Bone marrow (tissue), 2 donors: ENCODE measurements at places on chromosomes 2 and 18.

DNA sequence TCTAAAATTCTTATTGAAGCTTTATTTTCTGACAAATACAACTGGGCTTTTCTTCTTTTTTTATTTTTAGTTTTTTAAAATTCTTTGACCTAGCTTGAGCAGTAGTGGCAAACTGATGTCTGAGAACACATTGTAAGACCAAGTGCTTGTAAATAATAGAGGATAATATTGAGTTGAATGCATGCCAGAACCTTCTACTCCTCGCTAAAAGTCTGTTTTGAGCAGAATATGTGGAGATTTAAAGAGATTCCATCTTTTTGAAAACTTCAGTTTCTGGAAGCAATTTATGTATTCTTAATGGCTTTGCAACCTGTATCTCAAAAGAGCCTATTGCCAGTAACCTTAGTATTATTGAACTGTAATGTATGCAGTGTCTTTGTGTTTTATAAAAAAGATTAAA, 148.3 kb downstream of the KCNJ3 start:
- DNase-seq = no peak

DNA sequence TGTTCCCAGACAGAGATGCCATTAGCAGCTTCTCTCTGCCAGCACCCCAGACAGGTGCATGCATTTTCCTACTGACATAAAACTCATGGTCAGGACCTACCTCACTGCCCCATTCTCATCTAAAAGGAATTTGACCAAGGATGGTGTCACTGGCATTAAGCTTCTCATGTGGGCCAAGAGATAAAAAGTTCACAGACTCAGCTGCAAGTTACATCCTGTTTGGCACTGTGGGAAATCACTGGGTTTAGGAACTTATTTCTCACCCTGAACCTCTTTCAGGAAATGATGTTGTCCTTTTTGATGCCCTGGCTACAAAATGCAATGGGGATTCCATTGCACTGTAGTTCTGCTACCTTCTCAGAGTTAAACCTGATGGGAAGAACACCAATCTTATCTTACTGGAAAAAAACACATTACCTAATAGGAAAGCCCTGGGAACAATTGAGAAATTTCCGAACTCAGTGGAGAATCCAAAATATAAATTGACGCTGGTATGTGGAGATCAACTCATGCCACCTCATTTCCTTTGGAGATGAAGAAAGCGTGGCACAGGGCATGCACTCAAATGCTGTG, 252.1 kb upstream of the COPS8 start:
- DNase-seq = no peak

GRCh38 chr2:206273905-206274304, 558 bp upstream of the ZDBF2 start:
- no peak for DNase-seq

DNA sequence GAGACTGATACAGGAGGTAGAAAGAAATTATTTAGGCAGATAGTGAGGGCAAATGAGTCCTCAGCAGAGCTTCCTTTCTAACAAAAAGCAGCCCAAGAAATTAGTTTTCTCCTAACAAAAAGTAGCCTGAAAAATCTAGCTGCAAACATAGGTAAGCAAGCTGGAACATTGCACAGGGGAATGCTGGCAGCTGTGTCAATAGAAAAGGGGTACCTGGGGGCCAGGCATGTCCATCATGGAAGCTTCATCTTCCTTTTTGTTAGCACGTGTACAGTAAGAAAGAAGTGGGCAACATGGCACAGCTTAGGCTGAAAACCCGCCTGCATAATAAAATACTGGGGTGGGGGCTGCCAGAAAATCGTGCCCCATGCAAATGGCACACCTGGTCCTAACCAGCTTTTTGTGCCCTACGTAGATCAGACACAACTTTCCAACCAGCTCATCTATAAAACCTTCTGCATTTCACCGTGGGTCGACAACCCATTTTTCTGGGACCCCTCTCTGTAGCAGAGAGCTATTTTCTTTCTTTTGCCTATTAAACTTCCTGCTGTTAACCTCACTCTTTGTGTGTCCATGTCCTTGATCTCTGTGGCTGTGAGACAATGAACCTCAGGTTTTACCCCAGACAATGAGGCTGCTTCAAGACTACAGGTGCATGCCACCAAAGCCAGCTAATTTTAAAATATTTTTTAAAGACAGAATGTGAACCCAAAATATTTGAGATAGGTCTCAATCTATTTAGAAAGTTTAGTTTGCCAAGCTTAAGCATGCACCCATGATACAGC, 6.6 kb upstream of the MTHFD2 start:
- DNase-seq = no peak

GRCh38 chr2:220510668-220511067, 883.2 kb downstream of the SLC4A3 start:
- no peak for DNase-seq

DNA sequence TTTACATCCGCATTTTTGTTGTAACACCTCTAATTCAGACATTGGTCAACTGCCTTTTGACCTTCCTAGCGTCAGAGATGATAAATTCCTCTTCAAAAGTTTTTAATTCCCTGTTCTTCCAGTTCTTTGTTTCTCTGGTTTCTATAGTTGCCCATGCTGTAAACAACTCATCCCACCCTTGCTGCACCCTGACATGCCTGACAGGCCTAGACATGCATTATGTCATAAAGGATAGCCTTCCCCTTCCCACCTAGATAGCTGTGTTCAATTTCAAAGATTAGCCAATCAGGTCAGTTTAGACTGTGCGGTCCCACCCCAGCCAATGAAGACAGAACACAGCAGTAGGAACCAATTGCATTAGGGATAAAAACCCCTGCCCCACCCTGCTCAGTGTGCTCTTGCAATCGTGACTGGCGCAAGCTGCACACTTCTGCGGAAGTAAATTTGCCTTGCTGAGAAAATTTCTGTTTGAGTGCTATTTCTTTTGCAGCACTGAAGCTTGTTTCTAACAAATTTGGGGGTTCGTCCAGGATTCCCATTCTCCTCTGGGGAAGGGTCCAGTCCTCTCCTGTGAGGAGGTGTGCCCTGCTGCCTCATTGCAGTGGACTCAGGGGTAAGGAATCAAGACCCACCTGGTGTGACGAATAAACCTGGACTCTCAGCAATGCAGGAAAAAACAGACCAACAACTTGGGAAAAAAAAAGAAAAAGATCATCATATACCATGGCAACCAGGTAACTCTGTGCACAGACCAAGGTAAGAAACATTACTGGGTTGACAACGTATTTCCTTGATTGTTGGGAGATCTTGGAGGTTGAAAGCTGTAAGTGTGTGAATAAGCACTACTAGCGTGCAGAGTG, 9.1 kb upstream of the SAP130 start:
- no peak for DNase-seq

- no peak for DNase-seq
Measured at GRCh38 chr2:121018136-121019061, 266.6 kb downstream of the TFCP2L1 start.
